ENCODE measurements at places on chromosomes 2 and 18.
A peak's percentile ranks its signal among the peaks of the same experiment; 100 is the strongest.

- DNase-seq: no peak
These were observed 29.8 kb downstream of the BABAM2 start for GRCh38 chr2:27920148-27920885.

GRCh38 chr2:219497495-219498279 is 1.0 kb upstream of the GMPPA start:
- peak; percentile 22 for DNase-seq

DNA sequence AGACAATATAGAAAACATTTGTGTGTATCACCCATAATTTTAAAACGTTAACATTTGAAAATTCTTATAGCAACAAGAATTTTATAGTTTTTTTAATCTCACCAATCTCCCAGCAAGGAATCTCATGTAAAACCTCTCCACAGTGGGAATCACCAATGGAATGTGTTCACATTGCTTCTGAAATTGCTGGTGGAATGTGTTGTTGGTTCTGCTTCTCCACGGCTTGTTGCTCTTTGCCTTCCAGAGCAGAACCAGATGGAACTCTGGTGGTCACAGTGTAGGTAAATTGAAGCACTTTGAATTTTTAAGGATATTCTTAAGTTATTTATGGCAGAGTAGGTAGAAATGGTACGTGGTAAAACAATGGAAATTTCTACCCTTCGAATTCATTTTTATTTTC is 35.1 kb downstream of the DCAF17 start:
- no peak for DNase-seq

DNA sequence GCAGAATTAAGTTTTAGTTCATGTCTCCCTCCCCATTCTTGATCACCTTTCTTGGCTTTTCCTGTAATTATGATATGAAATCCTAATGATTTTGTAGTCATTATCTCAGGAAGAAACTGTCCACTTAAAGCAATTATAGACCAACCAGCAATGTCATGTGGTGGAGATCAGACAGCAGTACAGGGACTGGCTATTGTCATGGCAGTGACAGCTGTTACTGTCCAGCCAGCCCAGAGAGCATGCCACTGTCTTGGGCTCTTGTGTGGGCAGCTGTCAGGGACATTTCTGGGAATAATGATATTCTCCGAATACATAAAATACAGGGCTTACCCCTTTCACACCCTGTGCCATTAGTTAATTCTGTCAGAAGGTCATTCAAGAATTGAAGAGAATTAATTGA is 355.3 kb upstream of the RAB12 start:
- DNase-seq: no peak

GRCh38 chr2:235026649-235027557 is 75.1 kb downstream of the SH3BP4 start:
- DNase-seq: no peak

- DNase-seq: no peak
These were observed 4.3 kb downstream of the RAX start for GRCh38 chr18:59268721-59269562.

- DNase-seq: peak; percentile 26
These were observed 20.2 kb upstream of the B3GNT2 start for GRCh38 chr2:62175728-62176127.

DNA sequence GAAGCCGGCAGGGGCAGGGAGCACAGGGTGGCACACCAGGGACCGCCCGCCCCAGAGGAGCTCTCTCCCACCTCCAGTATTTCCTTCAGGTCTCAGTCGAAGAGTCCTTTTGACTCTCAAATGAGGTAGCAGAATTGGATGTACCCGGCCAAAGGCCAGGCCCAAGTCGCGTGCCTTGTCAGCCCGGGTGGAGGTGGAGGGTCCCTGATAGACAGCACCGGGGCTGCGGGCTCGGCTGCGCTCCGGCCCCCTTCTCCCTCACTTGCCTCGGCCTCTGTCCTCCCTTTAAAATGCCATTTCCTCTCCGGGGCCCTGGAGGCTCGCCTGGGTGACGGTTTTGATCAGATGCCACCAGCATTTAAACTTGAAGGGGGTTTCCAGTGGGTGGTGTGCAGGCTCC is 198.9 kb upstream of the SOX11 start:
- no peak for DNase-seq

DNA sequence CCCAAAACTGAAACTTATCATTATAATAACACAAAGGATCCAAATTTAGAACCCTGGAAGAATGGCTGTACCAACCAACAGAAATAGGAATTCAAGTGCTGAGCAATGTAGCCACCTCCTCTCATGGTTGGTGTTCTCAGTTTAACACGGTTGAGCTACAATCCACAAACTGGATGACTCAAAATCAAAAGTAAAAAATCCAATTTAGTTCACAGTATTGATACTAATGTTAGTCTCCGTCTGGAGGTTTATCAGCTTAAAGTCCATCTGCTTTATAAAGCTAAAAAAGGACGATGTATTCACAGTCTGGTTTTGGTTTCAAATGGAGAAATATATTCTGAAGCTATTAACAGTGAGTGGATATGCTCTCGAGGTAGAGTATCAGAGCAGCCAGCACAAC is 40.5 kb downstream of the CNTNAP5 start:
- DNase-seq: no peak

- no peak for DNase-seq
These were observed 27.5 kb downstream of the CFAP36 start for GRCh38 chr2:55547001-55547400.

GRCh38 chr2:9565436-9566153 is 10.0 kb upstream of the ADAM17 start:
- DNase-seq: peak; percentile 34

DNA sequence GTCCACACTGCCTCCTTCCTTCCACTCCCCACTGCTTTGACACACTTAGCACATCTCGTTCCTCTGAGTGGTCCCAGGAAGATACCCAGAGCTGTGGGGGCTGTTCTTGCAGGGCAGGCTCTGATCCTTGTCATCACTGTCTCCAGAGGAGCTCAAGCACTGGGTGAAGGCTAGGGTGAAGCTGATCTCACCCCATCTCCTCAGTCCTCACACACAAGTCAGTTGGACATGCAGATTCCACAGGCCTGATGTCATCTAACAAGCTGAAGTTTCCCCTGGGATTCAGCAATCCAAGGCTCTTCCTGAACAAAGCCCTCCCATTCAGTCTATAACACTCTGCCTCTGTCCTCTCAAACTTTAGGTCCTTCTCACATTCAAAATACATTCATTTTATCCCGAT is 90.6 kb upstream of the RAB6C start:
- DNase-seq: no peak

- no peak for DNase-seq
These were observed 16.7 kb downstream of the TSN start for GRCh38 chr2:121771976-121772742.

DNA sequence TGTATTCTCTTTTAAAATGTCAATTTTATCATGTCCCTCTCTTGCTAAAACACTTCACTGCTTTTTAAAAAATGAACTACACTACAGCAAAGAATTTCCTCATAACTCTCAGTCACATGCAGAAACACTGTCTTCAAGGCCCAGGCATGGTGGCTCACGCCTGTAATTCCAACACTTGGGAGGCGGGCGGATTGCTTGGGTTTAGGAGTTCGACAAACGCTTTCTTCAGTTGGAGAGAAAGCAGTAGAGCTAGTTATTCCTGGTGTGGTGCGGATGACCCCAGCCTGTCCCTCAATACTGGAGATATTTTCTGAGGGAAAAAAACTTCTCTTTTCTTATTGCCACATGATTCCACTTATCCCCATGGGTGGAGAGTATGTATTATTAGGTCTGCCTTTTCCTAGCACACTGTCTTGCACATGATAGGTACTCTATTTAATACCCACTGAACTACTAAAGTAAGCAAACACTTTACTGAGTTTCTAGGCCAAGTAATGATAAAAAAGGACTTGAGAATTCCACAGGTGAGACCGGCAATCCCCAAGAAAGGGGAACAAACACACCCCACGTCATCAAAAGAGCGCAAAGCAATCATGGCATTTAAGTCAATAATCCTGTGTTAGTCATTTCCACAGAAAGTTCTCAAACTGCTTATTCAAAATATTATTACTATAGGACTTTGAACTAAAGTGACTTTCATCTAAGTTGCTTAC is 77.1 kb downstream of the SPIRE1 start:
- no peak for DNase-seq

Measured in hippocampal formation (tissue), 2 donors.